NCI-H1105 treated with DMSO at 0.1 percent for 48 hours (cell line): ENCODE measurements at places on chromosomes 2 and 18.

DNA sequence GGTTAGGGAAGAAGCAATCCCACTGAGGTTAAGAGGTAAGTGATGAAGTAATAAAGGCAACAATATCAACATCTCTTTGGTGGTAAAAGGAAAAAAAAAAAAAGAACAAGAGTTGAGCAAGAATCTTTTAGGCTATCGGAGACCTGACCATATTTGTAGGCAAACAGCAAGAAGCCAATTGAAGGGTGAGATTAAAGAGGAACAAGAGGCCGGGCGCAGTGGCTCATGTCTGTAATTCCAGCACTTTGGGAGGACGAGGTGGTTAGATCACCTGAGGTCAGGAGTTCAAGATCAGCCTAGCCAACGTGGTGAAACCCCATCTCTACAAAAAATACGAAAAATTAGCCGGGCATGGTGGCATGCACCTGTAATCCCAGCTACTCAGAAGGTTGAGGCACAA, 11.3 kb downstream of the VPS54 start:
- DNase-seq, result no peak

- no peak for DNase-seq
Observed at GRCh38 chr2:181357979-181358378, 99.2 kb upstream of the ITGA4 start.

DNA sequence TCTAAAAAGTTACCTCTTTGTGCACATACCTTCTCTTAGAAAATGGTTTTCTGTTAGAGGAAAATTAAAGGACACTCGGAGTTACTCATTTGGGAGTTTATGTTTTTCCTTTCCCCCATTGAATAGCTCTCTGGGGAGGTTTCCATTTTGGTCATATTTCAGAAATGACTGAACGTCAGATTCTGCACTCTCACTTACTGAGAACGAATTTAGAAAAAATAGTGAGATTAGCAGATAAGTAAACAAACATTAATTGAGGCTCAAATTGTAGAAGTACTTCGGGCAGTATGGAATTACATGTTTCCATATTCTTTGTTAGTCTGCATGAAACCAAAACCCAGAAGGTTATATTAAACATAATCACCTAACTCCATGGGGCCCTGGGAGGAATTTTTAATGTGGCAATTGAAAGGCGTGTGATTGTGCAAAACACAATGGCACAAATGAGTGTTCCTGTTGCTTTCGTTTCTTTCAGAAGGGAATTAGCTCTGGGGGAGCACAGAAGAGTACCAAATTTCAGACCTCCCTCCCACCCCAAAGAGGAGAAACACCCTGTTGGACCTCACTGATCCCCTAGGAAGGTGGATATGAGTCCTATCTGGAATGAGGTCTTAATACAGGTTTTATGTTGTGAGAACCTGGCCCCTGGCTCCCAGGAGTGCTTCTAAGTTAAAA, 212.3 kb downstream of the BCL2 start:
- DNase-seq, result no peak

DNA sequence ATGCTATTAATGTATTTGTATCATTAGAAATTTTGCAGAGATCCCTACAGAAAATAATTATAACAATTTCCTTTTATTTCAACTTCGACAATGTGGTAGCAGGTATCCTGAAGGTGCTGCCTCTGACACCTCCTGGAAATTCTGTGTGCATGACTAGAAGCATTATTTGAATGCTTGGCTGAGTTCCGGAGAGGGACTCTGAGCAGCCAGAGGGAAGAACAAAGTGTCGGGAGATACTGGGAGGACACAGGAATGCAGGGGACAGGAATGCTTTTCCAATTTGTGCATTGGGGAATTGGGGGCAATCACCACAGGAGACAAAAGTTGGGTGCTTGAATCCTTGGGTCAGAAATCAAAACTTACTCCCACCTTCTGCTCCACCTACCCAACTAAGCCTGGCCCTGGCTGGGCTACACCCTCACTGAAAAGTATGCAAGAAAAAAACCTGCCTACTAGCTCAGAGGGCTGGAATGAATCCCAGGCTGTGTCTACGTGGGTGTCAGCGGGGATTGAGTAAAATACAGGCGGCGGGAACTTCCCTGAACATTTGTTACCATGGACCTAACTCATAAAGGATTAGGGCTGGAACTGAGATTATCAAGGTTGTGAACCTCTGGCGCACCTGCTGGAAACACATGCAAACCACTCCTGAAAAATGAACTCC, 299.3 kb downstream of the SOX11 start:
- DNase-seq, result no peak

GRCh38 chr2:86790676-86791572, at the start of gene CD8A:
Gene CD8A, minus strand, starts transcription at chr2:86790913. Its CDS starts 88 bp downstream, at chr2:86790825.
- no peak for DNase-seq

- DNase-seq, result no peak
Observed at GRCh38 chr2:182587831-182588230, 128.2 kb upstream of the DNAJC10 start.

GRCh38 chr2:226399006-226399405, 400.6 kb downstream of the IRS1 start:
- DNase-seq, result no peak

DNA sequence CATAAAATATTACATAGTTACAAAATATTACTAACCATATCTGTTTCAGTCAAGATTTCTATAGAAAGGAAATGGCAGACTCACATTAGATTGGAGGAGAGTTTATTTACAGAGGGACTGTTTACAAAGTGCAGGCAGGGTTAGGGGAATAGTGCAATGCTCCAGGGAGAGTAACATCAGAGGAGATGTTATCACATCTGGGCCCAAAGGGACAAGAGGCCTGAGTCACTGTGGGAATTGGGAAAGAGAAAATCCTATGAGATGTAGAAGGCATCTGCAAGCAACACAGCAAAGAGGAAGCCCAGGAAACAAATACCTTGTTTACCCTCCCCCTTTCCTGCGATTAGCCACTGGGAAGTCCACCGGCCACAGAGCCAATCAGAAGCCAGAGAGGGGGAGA, 227.3 kb upstream of the TANK start:
- no peak for DNase-seq

DNA sequence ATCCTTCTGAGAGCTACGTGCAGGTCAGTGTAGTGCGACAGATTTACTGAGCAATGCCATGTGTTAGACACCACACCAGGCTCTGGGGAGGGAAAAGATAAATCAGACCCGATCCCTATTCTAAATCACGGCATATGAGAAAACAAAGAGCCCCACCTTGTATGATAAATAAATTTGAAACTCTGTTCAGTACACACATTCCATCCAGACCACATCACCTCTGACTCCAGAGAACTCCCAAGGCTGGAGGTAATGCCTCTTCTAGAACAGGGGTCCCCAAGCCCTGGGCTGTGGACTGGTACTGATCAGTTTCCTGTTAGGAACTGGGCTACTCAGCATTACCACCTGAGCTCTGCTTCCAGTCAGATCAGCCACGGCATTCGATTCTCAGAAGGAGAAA, 77.3 kb downstream of the QPCT start:
- DNase-seq, result no peak

DNA sequence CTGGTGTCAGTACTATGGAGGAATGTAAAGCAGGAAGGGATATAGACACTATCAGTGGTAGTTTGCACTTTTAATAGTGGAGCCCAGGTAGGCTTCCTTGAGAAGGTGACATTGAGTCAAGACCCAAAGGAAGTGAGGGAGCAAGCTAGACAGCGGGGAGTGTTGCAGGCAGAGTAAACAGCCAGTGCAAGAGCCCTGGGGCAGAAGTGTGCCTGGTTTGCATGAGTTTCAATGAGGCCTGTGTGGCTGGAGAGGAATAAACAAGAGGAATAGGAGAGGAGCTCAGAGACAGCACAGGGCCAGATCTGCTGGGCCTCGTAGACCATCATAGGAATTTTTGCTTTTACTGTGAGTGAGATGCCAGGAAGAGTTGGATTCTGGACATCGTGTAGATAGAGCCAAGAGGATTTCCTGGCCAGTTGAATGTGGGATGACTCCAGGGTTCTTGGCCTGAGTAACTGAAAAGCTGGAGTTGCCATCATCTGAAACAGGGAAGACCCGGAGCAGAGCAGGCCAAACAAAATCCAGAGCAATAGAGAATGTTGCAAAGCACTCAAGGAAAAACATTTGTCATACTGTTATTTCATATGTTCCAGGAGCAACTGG, 102.5 kb downstream of the SP3 start:
- no peak for DNase-seq

GRCh38 chr2:134134313-134134706, 119.6 kb upstream of the MGAT5 start:
- no peak for DNase-seq

- DNase-seq, result no peak
Observed at GRCh38 chr18:3279201-3280185, 17.6 kb downstream of the MYL12B start.

DNA sequence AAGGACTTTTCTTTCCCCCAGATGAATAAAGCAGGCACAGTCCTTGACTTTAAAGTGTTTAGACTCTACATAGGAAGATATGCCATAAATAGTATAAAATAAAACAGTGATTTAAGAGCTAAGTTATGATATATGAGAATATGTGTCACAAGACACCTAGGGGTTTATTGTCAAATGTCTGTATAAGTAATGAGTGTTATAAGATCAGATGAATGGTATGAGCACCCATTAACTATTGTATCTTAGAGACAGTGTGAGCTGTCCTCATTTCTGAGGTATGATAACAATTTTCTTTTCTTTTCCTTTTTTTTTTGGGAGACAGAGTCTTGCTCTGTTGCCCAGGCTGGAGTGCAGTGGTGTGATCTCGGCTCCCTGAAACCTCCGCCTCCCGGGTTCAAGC, 365.3 kb downstream of the RND3 start:
- no peak for DNase-seq

- no peak for DNase-seq
Observed at GRCh38 chr18:28457784-28458183, 280.9 kb upstream of the CDH2 start.

- DNase-seq, result no peak
Observed at GRCh38 chr2:207616185-207616584, 9.0 kb downstream of the METTL21A start.
